Colonic mucosa (tissue), 4 donors: ENCODE measurements at places on chromosomes 12 and 14.
A peak's percentile ranks its signal among the peaks of the same experiment; 100 is the strongest.

DNA sequence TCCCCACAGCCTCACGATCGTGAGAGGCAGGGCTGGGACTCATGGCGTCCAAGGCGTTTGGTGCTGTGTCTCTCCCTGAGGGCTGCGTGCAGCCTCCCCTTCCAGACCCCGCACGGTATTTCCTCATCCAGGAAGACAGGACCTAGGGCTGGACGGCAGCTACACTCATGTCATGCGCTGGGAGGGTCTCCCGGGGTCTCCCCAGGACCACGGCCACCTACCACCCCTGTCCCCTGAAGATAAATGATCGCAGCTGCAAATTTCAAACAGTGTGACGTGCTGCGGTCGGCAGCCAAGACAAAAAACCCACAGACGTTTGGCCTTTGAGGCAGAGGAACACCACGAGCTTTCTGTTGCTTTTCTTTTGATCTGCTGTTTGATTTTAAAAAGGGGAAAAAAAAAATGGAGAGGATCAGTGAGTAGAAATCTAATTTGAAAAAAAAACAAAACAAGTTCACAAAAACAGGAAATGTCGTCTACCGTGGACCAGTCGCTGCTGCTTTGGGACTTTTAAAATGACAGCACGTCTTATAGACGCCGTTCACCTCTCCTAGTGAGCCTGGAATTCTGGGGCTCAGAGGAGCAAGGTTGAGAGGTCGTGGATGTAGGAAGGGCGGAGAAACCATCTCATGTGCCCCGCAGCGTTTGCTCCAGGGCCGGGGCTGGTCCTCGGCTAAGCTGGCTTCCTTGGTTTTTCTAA lies 237.6 kb downstream of the SLC41A2 start:
- no peaks in the 10 kb centered on the region for H3K27me3 ChIP-seq
- peak overlapping the region; percentile 3 for H3K4me3 ChIP-seq
- H3K27ac ChIP-seq, result peak overlapping the region; percentile 55
- peak; percentile 37 for DNase-seq

DNA sequence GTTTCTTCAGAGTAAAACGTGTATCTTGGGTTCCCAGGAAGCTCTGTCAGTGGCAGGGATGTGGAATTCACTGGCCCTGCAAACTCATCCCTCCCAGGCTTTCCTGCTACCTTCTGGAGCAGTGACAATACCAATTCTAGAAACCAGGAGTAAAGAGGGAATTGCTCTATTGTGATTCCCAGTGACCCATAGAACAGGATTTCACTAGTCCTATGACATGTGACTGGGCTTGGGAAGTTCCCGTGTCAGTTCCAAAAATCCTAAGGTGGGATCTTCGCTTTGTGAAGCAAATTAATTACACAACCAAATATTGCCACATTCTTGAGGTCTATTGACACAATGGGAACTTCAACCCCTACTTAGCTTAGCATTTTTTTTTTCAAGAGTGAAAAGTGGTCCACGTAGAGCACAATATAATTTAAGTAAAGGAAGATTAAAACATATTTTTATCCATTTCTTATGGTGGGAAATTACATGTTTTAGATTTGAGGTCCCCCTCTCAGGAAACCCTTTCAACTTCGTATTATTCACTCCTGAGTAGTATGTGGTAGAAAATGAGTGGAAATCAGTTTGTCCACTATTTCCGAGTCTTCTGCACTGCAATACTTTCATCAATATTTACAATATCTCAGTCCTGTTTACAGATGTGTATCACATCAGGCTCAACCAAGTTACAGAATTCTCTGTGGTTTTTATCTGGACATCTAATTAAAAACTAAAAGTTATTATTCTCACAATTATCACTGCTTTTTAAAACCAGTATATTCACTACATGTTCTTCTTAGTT lies 88.9 kb upstream of the SOX5 start:
- no peaks in the 10 kb centered on the region for H3K36me3 ChIP-seq
- no peak overlapping the region for H3K4me3 ChIP-seq
- H3K4me1 ChIP-seq, result no peaks in the 10 kb centered on the region

DNA sequence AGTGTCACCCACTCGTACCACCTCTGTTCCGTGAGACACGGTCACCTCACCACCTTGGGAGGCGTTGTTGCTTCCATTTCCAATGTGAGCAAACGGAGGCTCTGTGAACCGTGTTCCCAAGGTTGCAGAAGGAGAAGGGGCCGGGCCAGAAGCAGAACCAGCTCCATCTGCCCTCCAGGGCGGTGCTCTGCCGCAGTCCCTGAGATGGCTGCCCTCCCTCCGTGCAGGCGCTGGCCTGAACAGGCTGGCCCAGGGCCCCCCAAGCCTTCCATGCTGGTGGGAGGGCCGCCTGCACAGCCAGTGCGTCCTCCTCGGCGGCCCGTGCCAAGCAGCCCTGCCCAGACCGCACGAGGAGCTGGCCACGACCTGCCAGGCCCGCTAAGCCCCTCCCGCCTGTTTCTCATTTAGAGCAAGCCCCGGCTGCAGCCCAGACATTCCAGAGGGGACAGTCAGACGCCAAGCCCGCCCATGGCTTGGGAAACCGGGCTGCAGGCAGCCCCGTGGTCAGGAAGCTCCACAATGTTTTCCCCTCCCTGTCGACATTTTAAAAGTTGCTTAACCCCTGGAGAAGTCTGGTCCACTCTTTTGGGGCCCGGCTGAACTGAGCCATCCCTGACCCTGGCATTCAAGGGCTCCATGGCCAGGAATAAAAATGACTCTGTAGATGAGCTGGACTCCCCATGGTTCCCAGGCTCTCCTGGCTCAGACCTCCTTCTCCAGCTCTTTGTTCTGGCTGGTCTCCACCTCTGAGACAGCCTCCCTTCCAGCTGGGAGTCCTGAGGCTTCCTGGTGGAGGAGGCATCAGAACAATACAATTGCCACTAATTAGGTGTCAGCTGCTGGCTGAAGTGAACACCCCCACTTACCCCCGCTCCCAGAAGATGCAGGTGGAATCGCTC lies 236.0 kb downstream of the BCL11B start:
- peak; percentile 67 for DNase-seq
- no peaks in the 10 kb centered on the region for H3K27me3 ChIP-seq
- H3K36me3 ChIP-seq, result no peaks in the 10 kb centered on the region

DNA sequence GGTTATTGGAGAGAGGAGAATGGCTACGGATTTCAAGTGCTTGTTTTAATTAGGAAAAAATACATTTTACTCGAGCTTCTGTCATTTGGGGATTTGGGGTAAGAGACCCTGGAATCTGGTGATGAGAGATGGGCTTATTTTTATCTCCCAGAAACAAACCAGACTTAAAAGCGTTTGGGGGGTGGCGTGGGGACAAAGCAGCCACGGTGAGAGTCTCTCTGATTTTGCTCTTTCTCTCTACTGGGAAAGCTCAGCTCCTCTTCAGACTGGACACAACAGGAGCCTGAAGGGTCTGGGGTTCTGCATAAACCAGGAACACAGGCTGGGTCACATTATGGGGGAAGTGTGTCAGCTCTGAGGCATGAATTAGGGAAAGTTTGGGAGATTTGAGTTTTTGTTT lies 3.8 kb downstream of the VSX2 start:
- H3K4me3 ChIP-seq, result no peak overlapping the region
- DNase-seq, result no peak
- no peaks in the 10 kb centered on the region for H3K36me3 ChIP-seq

- no peaks in the 10 kb centered on the region for H3K27me3 ChIP-seq
- no peak overlapping the region for H3K4me3 ChIP-seq
- no peak for DNase-seq
- no peaks in the 10 kb centered on the region for H3K4me1 ChIP-seq
- no peaks in the 10 kb centered on the region for H3K36me3 ChIP-seq
- H3K27ac ChIP-seq, result no peak overlapping the region
These were observed 10.1 kb downstream of the SLC25A29 start for GRCh38 chr14:100296106-100296651.

DNA sequence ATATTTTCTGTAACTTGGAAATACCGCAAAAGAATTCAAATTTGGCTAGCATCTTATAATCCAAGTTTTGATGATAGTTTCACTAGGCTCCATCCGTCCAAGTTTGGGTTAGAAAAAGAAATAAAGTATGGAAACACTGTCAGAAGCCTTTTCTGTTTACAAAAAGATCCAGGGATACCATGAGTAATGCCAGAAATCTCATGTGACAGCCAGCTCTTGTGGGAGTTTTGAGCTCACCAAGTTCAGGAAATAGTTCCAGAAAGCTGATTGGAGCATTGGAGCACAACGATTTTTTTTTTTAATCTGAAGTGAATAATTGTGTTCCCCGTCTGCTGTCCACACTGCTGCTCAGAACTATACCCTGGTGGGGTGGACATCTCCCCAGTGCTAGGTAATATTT lies 229.7 kb upstream of the NPAS3 start:
- DNase-seq, result no peak
- H3K4me3 ChIP-seq, result no peak overlapping the region
- H3K36me3 ChIP-seq, result no peaks in the 10 kb centered on the region
- no peaks in the 10 kb centered on the region for H3K27me3 ChIP-seq
- H3K4me1 ChIP-seq, result no peaks in the 10 kb centered on the region
- H3K27ac ChIP-seq, result no peak overlapping the region

DNA sequence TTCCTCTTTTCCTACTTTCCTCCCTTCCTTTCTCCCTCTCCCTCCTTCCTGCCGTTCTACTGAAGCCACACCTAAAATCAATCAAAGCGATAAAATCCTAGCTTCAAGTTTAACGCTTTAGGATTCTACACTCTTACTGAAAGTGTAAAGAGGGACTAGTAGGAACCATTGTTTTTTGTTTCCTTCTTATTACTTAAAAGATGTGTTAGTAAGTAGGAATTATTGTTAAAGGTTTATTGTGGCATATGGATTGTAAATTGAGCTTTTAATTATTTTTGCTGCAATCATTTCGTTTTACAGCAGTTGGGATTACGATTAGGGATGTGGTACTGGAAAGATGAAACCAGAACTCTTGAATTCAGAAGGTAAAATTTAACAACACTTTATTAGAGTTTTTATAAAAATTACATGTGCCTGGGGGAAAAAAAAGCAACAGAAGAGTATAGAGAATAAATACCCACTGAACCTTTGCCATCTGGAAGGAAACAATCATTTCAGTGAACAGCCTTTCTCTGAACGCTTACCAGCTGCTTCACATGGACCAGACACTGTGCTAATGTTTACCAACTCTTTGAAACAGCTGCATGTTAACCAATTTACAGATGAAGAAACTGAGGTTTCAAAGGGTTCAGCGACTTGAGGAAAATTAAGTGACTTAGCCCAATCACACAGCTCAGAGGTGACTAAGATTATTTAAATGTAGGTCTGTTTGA lies 1.0 kb downstream of the PPP1R36 start:
- H3K36me3 ChIP-seq, result no peaks in the 10 kb centered on the region
- no peaks in the 10 kb centered on the region for H3K4me1 ChIP-seq
- peak overlapping the region; percentile 60 for H3K27ac ChIP-seq

DNA sequence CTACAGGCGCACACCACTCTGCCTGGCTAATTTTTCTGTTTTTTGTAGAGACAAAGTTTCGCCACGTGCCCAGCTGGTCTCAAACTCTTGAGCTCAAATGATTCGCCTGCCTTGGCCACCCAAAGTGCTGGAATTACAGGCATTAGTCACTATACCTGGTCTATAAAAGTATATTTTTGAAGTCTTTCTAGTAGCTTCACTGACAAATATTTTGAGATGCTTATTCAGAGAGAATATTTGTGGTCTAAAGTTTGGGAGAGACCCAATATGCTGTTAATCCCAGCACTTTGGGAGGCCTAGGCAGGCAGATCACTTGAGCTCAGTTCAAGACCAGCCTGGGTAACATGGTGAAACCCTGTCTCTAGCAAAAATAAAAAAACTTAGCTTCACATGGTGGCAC lies 22.0 kb upstream of the PPP1R12A start:
- H3K27me3 ChIP-seq, result no peaks in the 10 kb centered on the region
- no peak overlapping the region for H3K4me3 ChIP-seq
- no peaks in the 10 kb centered on the region for H3K36me3 ChIP-seq
- H3K4me1 ChIP-seq, result no peaks in the 10 kb centered on the region
- no peak overlapping the region for H3K27ac ChIP-seq

DNA sequence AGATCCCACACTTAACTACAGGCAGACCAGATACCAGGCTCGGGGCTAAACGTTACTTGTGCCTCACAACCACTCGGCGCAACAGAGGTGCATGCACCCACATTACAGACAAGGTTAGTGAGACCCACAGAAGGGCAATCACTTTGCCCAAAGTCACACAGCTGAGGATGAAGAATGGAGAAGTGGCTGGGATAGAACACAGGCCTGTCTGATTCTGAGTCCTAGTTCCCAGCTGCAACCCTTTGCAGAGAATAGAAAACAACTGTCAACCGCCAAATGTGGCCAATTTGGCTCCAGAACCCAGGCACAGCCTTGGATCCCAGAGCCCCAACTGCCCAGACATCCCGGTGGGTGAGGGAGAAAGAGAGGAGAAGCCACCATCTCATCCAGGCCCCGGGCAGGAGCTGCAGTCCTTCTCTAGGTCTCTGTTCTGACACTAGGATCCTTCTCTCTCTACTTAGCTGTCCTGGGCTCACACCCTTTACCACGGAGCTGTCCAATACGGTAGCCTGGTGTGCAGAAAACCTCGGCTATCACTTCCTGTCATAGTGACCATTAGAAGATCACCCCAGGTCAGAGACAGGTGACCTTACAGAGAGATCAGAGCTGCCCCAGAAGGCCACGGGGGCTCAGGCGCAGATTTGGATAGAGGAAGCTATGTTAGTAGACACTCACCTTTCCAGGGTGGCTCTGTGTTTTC lies 59.1 kb downstream of the FAM222A start:
- H3K4me1 ChIP-seq, result no peaks in the 10 kb centered on the region
- no peak for DNase-seq
- no peaks in the 10 kb centered on the region for H3K27me3 ChIP-seq
- no peak overlapping the region for H3K4me3 ChIP-seq

DNA sequence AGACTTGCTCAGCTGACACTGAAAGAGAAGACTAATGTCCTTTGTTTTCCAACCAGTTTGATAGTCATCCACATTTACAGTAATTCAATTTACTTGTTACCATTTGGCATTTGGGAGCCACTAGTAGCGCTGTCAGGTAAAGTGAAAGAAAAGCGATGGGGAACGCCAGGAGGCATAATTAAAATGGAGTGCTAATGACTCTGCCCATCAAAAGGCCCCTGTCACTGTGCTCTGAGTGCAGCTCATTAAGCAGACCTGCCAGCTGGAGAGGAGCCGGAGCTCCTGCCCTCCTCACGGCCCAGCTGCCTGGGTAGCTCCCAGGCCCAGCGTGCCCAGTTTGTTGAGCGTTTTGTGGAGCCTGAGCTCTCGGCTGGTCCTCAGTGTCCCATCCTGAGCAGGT lies 463.6 kb upstream of the CCDC196 start:
- H3K36me3 ChIP-seq, result no peaks in the 10 kb centered on the region
- H3K4me1 ChIP-seq, result no peaks in the 10 kb centered on the region
- no peak overlapping the region for H3K27ac ChIP-seq
- H3K4me3 ChIP-seq, result no peak overlapping the region
- H3K27me3 ChIP-seq, result no peaks in the 10 kb centered on the region
- no peak for DNase-seq

DNA sequence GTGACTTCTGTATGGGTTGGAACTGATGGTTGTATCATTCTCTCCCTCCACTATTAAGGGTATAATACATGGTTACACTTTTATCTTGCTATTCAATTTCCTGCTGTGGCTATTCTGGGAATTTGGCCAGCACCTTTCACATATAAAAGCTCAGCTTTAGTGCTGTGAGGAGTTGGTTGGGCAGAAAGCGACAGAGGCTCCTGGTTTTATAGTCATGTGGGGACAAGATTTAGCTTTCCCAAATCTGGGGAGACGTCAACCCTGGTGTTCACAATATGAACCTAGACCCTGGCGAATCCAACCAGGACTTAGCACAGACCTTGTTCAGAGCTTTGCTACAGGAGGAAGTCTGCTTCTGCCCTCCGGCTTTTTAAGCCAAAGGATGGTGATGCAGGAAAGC lies 36.5 kb downstream of the FOS start:
- no peaks in the 10 kb centered on the region for H3K36me3 ChIP-seq
- no peak overlapping the region for H3K27ac ChIP-seq
- no peaks in the 10 kb centered on the region for H3K27me3 ChIP-seq
- no peak overlapping the region for H3K4me3 ChIP-seq
- H3K4me1 ChIP-seq, result no peaks in the 10 kb centered on the region

GRCh38 chr12:54439521-54440255 lies 20.6 kb upstream of the ITGA5 start:
- no peak overlapping the region for H3K27ac ChIP-seq
- H3K4me3 ChIP-seq, result no peak overlapping the region
- H3K4me1 ChIP-seq, result no peaks in the 10 kb centered on the region
